Activated CD4-positive, alpha-beta T cell treated with anti-CD3 and anti-CD28 coated beads, Interleukin-2, Interleukin-4, amounts not matched to agents 100 ng/mL and 50 ng/mL, durations not matched to agents 16 hours and 8 hours (primary cell): ENCODE measurements at places on chromosomes 5 and 9.
A peak's percentile ranks its signal among the peaks of the same experiment; 100 is the strongest.

- no peak for DNase-seq
Measured at GRCh38 chr9:37191403-37192089, 71.2 kb downstream of the ZCCHC7 start.

DNA sequence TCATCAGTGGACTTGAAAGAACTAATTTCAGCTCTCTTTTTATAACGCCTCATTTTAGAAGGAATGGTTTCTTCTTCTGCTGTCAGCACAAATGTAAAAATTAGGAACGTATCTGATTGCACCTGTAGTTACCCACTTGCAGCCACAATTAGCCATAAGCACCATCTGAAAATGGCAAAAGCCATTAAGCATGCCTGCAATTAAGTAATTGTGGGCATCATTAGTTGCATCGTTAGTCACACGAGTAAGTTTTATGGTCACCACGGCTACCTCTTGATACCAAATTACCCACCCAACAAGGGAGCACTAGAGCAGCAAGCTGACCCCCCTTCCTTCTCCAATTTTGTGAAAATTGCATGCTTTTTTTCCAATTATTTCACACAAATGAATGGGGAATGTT, 25.8 kb upstream of the SLC44A1 start:
- no peak for DNase-seq

DNA sequence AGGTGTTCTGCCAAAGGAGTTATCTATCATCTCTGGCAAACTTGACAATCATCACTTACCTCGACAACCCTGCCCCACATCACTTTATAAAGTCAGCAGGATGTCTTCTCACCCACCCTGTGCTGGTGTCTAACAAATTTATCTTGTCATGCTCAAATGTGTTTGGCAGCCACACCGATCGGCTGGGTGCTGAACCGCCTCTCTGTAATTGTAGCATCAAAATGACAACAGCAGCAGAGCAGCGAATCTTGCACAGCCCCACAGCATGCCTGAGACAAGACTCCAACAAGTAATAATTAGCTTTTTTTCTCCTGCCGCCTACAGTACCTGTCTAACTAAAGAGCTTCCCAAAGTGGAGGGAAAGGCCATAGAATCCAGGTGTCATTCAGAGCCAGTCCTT, 176.2 kb downstream of the NR3C1 start:
- DNase-seq, result no peak

- peak; percentile 68 for DNase-seq
Measured at GRCh38 chr9:92440751-92441046, 16.4 kb upstream of the OMD start.

DNA sequence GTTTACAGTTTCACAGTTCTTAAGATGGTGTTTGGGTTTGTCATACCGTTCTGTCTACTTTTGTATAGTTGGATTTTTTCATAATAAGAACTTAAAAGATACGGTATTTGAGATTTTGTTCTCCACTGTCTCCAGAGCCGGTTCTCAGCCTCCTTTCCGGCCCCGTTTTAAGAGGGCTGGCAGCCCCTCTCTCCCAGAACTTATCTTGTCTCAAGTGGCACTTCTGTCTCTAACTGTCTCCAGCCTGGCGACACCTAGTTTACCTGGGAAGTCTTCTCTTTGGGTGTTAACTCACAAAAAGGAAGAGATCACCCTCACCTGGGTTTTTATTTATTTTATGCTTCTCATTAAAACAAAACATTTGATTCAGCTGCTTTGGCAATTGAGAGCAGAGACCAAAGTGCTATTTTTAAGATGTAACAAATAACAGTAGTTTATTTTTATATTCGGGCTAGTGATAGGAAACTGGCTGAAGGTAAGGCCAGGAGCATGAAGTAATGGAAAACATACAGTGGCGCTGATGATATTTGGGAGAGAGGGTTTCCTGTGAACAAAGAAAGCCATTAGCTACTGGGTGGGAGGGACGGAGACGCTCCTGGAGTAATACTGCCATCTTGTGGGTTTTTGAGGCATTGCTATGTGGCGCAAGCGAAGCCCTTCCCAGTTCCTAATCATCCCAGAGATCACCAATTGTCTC, 48.3 kb downstream of the ACER2 start:
- peak; percentile 69 for DNase-seq

GRCh38 chr5:10934783-10935355, 173.8 kb upstream of the DAP start:
- DNase-seq, result no peak

DNA sequence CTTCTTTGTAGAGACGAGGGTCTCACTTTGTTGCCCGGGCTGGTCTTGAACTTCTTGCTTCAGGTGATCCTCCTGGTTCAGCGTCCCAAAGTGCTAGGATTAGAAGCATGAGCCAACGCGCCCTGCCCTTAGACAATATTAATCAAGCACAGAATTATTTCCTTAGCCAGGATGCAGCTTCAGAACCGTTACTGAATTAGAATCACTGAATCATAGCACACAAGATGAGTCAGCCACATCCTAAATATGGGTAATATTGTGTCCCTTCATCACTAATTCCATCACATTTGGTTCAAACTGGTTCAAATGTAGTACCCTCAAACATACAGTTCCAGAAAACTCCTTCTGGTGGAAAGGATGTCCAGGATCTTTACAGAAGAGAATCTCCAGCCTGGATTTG, 82.7 kb downstream of the BNC2 start:
- DNase-seq, result no peak

DNA sequence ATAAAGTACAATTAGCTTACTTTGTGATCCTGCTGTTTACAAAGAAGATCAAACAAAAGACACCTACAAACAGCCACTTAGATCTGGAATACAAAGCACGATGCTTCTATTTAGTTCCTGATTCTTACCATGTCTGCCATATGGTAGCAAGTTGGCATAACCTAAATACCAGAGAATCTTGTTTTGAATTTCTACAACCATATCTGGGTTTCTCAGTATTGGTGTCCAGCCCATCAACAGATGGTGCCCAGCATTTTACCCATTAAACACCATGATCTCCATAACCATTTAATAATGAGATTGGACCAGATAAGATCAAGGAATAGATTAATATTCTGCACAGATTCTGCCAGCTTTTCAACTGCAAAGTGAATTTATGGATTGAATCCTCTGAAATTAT, 29.8 kb downstream of the SLC24A2 start:
- DNase-seq, result no peak

GRCh38 chr9:134898319-134898718, 17.7 kb downstream of the FCN2 start:
- DNase-seq, result no peak

DNA sequence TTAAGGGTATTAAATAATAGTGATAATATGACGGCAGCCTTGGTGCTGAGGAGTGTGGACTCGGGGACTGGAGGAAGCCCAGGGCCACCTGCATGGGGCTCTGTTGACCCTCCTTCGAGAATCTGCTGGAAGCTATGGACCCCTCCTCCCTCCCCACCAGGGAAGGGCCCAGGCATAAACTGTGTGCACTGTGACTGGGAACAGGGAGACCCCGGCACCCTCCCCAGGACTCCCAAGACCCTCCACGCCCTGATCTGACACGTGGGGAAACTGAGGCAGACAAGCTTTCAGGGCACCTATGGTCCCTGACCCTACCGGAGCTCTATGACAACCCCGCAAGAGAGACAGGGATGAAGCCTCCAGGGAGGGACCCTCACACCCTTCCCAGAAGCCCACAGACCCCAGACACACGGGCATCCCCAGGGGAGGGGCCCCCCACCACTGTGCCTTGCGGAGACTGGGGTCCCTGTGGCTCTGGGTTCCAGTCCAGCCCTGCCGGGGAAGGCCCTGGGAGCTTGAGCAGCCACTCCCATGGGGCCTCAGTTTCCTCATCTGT, 6.5 kb upstream of the EGFL7 start:
- DNase-seq, result no peak

DNA sequence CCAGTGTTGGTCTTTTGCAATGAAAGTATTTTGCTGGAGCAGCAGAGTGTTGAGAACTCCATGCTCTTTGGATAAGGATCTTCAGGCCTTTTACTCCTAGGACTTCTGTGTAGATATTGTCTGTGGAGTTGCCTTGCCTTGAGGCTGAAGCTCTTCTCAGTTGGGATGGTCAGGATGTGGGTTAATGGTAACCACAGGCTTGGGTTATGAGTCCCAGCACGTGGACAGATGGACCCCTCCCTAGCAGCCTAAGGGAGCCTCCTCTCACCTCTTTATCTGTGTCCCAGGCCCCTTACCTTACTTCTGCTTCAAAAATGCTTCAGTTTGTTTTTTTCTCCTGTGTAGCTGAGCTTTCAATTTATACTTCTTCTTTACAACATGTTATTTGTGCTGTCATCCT, 109.9 kb downstream of the MEGF10 start:
- DNase-seq, result no peak

GRCh38 chr5:130295235-130295634, 391.0 kb downstream of the CHSY3 start:
- DNase-seq, result no peak

- peak; percentile 30 for DNase-seq
Measured at GRCh38 chr5:146340260-146341081, 1.8 kb downstream of the POU4F3 start.

GRCh38 chr5:51395245-51395644, 12.0 kb downstream of the ISL1 start:
- DNase-seq, result no peak

- no peak for DNase-seq
Measured at GRCh38 chr5:11595045-11595444, 309.2 kb downstream of the CTNND2 start.

DNA sequence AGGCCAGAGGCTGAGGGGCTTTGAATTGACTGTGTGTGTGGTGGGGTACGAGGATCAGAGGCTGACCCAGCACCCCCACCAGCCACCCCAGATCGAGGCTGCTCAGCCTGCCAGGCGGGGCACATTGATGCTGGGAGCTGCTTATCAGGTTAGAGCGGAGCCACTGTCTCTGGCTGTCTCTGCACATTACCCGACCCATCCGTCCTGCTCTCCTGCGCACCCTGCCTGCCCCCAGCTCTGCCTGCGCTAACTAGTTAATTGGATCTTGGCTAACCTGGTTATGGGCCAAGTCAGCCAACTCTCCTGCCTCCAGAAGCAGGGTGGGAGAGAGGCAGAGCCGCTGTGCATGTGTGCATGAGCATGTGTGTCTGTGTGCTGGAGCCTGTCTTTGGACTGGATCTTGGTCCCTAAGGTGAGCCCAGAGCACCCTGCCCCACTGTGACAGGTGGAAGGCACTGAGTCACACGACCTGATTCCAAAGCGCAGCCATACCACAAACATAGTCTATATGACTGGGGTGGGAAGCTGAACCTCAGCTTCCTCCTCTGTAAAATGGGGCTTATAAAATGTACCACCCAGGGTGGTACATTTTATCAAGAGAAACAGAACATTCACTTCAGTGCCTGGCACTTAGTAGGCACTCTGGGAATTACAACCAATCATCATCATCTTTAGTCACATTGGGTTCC, 39.7 kb downstream of the PCDH1 start:
- DNase-seq, result no peak
